GM10248 (cell line): ENCODE measurements at places on chromosomes 2 and 18.

GRCh38 chr2:9844576-9844975 is 1.3 kb downstream of the TAF1B start:
- DNase-seq, result peak; percentile 50

GRCh38 chr2:1605102-1606045 is 138.9 kb downstream of the PXDN start:
- no peak for DNase-seq

DNA sequence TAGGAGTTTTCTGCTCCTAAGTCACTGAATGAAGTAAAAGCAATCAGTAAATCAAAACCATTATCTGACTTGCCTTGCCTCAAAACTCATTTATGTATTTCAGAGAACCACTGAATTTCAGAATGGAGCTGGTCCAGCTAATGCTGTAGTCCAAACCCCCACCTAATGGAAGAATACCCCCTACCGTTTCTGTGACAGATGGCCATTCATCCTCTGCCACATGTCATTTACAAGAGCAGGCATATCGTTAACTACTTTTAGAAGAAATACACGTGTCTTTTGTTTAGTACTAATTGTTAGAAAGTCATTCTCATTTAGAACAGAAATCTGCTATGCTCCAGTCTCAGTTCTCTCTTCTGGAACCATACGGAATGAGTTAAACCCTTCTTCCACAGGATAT is 12.8 kb upstream of the GALNT5 start:
- no peak for DNase-seq

GRCh38 chr2:113986762-113987290 is 96.9 kb downstream of the ACTR3 start:
- no peak for DNase-seq

DNA sequence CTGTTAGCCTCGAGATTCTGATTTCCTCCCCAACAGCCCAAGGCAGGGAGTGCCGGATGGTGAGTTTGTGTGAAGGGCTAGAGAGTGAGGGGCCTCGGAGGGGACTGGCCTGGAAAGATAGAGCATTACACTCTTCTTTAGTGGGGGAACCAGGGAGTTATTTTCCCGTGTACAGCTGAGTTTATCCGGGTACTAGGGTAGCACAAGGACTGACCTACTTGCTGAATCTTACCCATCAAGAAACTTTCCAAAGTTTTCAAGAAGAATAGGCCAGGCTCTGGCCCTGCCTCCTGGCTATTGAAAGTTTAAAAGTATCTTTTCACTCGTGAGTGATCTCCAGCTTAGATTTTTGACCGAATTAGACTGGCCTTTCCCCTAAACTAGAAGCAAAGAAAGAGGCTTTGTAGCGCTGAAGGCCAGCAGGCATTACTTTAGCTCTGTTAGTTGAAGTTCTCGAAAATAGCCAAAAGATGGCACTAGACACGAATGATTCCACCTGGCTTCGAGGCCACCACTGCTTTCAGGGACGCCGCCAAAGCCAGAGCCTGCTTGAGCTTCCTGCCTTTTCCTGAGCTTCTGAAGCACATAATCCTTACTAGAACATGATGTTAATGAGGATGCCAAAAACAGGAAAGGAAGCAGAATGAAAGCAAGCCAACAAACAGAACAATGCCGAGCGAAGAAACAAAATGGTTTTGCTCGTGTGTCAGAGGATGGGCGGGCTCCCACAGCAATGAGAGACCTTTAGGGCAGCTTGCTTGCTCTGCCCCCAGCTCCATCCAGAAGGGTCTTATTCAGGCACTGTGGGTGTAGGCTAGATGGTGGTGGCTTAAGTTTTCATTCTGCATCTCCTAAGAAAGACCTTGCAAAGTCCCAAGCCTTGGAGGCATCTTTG is 55.8 kb downstream of the TSN start:
- DNase-seq, result peak; percentile 58

DNA sequence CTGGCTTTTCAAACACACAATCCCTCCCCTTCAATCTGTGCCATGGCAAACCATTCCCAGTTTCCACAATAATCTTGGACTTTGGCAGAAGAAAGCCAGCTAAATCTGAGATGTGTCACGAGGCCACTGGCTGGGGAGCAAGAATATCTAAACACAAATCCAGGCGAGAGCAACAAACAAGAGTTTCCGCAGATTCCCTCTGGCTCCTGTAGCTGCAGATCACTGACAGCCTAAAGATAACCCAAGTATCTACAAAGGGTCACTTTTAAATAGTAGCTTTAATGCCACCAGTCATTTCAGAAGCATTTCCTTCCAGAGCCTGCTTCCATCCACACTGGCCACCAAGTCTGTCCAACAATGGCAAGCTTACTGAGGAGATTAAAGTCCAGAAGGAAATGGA is 86.9 kb downstream of the ACVR1 start:
- no peak for DNase-seq

DNA sequence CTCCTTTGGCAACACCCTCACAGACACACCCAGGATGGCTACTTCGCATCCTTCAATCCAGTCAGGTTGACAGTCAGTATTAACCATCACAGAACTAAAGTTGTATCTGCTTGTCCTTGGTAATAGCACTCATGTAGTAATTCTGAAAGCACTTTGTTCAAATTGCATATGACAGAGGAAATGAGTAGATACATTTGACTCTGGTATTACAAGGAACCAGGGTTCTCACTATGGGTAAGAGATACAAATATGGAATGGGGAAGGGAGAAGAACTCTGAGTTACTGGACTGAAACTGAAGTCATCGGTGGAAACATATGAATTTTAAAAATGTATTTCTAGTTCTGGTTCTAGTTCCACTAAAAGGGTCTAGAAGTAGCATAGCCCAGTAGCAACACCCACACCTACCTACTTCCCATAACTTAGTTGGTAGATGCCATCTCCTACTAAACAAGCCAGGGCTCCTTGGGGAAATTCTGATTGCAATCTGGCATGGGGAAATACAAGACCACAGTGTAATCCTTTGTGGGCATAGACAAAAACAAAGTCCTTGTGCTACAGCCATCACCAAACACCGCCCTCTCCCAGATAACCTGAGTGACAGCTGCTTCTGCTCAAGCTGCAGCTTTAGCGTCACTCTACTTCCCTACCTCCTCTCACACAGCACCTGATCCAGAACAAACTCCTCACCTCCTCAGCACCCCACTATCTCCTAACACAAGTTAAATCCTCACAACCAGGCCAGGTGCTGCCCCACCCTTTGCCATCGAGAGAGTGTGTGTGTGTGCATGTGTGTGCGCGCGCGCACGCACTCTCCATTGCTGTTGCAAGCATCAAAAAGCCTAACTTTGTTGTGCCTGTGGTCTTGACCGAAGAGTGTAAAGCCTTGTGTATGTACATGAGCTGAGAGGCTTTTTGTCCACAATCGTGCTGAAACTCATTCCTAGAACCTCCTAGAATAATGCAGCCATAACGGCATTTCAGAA is 31.4 kb upstream of the CD226 start:
- DNase-seq, result peak; percentile 36

DNA sequence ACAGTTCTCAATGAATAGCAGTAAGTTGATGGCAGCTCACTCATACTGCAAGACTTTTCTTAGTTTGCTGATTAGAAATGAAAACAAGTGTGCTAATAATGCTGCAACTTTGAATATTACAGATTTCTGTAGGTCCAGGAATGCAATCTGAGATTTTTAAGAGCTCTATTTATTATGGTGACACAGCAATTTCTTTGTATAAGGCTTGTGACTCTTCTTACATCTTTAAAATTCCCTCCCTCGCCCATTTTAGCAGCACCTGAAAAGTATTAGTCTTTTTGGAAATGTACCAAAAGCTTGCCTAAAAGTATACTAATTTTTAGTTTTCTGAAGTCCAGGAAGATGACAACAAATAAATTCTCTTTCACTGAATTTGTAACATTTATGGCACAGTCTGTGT is 4.4 kb upstream of the HTR2B start:
- no peak for DNase-seq

- DNase-seq, result no peak
Measured at GRCh38 chr2:159067971-159068370, 99.5 kb downstream of the TANC1 start.
